ENCODE measurements at places on chromosomes 5 and 9.

DNA sequence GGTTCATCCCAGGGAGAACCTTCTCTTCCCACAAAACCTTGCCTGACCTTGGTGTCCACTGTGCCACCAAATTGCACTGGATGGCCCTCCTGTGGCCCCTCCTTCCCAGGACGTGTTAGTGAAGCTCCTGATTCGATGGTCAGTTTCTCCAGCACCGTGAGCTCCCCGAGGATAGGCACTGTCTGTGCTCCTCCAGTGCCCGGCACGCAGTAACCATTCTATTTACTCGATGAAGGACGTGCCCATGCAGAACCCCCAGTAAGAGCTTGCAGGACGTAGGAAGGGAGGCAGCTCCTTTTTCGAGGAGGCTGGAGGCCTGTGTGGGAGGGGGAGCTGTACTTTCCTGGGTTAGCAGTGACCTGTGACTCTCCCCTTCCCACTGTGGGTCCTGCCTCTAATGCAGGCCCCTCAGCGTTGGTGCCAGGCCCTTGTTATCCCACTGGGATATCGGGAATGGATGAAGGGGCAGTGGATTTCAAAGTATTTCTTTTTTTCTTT, 39.6 kb downstream of the HABP4 start:
- DNase-seq: no peak

DNA sequence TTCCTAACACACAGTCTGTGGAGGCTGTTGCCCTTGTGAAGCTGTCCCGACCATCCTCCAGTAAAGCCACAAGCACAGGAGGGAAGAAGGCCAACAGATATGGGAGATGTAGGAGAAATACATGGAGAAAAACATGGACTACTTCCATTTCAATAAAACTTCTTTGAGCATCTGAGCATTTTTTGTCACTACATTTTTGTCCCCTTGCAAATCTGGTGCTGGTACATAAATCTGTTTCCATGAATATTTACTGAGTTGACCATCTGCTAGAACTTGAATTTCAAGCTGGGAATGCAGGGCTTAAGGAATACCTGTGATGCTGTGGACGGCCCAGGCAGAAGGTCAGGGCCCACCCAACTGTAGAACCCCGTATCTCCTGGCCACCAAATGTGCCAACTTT, 43.9 kb upstream of the ICE1 start:
- DNase-seq: no peak

DNA sequence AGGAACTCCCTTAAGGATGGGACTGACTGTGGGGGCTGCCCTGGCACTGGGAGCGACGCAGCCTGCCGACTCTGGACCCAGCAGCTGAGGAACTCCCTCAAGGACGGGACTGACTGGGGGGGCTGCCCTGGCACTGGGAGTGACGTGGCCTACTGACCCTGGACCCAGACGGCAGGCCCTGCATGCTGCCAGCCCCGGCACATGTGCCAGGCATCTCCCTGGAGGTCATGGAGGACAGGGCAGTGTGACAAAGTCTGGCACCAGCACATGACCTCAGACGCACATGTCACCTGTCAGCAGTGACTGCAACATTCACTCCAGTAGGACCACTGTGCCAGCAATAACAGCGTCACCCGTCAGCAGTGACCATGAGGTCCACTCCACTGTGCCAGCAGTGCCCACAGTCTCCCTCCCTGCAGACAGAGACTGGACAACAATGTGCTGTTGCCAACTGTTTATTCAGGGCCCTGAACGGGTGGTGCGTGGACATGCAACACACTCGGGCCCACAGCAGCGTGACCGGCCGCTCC, 4.5 kb downstream of the FBXW5 start:
- no peak for DNase-seq

GRCh38 chr5:72388646-72389045, 68.5 kb downstream of the PTCD2 start:
- DNase-seq: no peak

DNA sequence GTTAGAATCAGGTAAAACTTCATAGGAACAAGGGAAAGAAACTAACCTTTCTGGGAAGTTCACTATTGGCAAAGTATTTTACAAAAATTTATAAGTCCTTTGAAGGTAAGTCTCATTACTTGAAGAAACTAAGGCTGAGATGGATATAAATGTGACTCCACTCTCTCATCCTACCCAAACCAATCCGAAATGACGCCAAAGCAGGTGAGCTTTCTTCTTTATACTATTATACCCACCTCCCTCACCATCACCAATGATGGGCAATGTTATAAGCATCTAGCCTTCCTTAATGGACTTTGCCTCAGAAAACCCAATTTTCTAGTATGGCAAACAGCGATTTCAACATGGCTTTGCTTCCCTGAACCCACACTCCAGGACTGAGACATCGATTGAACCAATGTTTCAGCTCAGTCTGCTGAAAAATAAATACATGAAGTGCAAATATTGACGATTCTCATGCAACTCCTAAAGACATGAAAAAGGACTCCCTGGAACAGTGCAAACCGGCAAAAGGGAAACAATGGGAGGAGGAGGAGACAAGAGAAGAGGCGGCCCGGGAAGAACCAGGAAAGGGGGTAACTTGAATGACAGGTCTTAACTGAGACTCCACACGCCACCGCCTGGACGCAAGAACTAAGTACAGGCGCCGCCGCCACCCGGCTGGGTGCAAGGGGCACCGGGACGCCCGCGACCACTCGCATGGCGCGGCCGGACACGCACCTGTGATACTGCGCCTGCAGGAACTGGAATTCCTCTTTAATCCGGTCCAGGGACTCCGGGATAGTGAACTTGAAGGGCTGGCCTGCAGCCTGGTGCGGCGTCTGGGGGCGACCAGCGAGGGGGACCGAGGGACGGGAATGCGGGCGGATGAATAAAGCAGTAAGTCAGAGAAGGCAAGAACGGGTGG, 2.5 kb downstream of the TLE1 start:
- DNase-seq: no peak

Measured in stimulated activated CD4-positive, alpha-beta T cell treated with anti-CD3 and anti-CD28 coated beads, TNF-alpha, amount 100 ng/mL, for 24 hours (primary cell).